ENCODE measurements at places on chromosomes 7 and 10.

DNA sequence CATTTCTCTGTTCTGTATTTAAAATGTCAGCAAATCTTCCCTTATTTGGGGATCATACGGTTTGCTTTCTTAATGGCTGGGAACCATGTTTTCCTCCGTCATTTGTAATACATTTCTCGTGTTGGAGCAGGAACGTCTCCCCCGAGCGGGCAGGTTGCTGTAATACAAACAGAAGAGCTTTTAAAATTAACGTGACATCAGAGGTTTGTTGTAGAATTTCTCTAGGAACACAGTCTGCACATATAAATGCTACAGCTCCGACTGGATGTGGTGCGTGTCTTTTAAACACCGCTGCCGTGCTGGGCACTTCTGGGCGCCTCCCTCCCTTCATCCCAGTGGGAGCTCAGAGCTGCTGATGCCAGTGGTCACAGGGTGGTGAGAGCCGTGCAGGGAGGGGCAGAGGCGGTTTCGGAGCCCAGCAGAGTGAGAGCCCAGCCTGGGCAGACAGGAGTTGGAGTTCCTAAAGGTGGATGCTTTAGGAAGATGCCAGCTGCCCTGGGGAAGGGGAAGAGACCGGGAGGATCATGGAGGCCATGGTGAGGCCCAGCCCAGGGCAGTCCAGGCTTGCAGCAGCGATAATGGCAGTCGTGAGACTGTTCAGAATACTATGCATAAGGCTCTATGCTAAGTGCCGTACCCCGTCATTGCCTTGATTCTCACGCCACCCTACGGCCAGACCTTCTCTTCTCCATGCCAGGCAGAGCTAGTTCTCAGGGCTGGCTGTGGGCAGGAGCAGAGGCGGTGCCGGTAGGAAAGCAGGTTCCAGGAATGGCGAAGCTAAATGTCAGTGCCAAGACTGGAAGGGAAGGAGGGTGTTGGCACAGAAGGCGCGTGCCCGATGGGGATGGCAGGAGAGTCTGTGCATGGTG is 96.2 kb downstream of the GLRX3 start:
- ATAC-seq, result no peak

- ATAC-seq, result no peak
Measured at GRCh38 chr7:1562116-1562515, 6.1 kb upstream of the TMEM184A start.

GRCh38 chr7:121916211-121916610 is 43.2 kb downstream of the PTPRZ1 start:
- no peak for ATAC-seq

DNA sequence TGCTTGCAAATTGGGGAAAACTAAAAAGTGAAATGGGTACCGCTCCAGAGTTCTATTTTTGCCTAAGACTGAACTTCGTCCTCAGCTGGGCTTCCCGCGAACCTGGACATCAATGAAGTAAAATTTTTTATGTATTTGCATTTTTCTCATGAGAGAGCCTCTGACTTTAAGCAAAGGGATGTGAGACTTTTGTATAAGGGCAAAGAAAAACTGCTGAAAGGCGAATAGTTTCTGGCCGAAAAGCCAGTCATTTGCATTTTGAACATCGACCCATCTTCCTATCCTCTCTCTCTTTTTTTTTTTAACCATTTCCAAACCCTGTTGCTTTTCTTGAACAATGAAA is 573 bp downstream of the PMPCB start:
- no peak for ATAC-seq

GRCh38 chr10:24307116-24307515 is 98.2 kb downstream of the KIAA1217 start:
- ATAC-seq, result no peak

DNA sequence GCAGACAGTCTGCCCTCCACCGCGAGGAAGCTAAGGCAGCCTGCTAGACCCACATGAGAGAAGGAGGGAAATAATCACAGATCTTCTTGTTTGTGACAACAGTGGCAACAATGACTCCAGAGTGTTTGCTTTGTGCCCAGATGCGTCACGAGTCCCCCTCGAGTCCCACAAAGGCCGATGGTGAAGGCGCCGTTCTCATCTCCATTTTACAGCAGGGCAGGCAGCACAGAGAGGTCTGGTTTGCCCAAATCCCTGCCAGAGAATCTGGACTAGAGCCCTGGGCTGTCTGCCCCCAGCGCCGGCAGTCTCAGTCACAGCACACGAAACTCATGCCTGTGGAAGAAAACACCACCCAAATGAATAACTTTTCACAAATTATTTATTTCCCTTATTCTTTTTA is 38.1 kb downstream of the KIAA1549 start:
- no peak for ATAC-seq

DNA sequence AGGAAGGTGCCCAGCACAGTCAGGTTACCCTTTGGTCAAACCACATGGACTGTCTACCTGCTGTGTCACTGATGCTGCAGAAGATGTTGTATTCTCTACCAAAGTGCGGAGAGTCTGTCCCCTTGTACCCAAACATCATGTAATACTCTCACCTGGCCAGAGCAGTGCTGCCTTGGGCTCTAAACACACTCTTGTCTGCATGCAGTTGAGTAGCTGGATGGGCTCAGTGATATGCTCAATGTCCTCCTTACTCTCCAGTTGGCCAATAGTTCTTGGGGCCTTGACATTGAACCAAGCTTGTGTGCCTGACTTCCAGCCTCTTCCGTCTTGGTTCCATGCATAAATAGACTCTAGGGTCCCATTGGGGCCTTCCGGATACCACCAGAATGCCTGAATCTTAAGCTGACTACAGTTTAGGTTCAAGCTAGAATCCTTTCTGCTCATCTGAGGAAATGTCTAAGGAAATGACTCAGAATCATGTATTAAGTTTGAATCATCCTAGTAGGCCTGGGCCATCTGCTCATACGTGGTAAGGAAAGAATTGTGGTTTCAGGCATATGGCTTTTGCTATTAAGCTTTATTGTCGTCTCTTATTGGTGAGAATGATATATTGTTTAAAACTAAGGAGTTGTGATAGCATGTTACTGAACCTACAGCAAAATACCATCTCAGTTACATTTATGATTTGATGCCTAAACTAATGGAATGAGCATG is 118.0 kb downstream of the OTUD1 start:
- ATAC-seq, result peak; percentile 12

DNA sequence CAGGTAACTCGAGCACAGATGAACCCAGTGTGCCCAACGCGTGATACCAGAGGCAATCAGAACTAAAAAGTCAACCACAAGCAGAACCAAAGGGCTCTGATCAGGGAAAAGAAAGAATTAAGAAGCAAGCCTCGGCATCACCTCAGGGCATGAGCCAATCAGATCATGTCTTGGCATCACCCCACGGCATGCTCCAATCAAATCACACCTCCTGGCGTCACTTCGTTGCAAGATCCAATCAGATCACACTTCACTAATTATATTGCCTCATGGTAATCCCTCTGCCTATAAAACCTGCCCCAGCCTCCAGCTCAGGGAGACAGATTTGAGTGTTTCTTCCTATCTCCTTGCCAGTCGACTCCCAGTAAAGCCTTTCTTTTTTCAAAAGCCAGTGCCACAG is 46.8 kb downstream of the TYW1B start:
- no peak for ATAC-seq

DNA sequence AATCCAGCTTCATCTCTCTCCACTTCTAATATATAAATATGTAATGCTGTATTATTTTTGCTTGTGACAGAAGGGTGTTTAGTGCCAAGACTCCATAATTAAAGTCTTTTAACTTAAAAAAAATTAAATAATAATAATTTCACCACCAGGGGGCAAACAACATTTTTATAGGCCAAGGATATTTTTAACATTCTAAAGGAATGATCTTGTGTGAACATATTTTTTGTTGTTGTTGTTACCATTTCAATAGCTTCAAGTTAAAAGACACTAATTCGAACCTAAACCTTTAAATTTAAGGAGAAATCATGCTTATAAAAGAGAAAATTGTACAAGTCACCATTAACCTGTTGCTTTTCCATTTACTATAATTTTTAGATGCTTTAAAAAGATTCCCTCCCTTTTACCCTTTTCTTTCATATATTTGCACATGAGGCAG is 7.5 kb upstream of the DNAJC1 start:
- ATAC-seq, result no peak

- ATAC-seq, result no peak
Measured at GRCh38 chr10:4701016-4701415, 125.0 kb upstream of the AKR1E2 start.

DNA sequence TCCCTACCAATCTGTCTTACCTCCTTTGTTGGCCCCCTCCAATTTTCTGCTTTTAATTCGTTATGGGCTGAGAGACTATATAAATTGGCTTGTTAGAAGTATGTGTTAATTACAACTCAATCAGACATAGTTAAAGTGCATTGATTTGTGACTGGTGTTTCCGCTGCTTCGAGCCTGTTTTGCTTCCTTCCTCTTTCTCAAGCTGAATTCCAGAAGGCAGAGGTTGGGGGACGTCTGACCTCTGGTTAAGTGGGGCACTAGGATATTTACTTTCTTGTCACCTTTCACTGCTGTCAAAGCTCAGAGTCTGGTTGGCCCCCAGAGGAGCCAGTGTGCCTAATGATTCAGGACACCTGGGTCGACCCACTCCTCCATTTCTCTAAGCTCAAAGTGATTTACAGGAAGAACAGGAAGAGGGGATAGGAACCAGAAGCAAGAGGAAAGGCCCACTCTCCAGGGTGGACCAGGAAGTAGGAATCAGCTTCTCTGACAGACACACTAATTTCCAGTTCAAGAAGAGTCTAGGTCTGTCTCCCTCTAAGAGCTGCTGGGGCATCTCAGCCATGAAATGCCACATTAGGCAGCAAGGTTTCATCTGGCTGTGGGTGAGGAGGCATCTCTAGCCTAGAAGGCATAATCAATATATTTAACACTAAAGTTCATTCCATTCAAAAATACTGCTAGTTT is 397.2 kb upstream of the NPVF start:
- no peak for ATAC-seq

DNA sequence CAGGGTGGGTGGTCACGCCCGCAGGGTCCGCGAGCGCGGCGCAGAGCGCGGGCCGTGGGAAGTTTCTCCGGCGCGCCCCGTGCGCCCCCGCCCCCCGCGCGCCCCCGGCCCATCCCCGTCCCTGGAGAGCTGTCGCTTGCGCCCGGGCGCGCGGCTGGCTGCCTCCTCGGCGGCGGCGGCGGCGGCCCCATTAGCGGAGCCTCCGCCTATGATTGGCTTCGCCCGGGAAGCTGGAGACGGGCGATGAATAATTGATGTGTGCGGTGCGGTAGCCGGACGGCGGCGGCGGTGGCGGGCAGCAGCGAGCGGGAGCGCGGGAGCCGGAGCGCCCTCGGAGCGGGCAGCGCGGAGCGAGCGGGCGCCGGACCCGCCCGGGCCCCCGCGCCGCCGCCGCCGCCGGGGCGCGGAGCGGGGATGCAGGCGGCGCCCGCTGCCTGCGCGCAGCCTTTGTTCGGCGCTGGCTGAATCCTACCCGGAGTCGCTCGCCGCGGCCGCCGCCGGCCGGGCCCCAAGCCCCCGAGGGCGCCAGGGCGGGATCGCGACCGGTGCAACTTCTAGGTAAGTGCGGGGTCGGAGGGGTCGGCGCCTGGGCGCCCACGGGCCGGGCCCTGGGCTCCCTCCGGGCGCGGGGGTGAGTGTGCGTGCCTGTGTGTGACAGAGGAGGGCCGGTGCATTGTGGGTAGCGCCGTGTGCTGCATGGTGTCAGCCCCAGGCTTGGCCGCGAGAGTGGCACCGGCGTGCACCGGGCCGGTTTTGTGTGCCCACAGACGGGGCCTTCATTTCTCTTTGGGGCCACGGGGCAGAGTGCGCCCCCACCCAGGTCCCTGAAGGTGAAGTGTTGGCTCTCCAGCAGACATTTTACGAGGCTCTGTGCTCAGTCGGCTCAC is 103.8 kb upstream of the PPIF start:
- peak; percentile 80 for ATAC-seq

- no peak for ATAC-seq
Measured at GRCh38 chr7:105227391-105227790, 161.3 kb downstream of the SRPK2 start.

- no peak for ATAC-seq
Measured at GRCh38 chr10:131089150-131089549, 222.4 kb downstream of the TCERG1L start.

DNA sequence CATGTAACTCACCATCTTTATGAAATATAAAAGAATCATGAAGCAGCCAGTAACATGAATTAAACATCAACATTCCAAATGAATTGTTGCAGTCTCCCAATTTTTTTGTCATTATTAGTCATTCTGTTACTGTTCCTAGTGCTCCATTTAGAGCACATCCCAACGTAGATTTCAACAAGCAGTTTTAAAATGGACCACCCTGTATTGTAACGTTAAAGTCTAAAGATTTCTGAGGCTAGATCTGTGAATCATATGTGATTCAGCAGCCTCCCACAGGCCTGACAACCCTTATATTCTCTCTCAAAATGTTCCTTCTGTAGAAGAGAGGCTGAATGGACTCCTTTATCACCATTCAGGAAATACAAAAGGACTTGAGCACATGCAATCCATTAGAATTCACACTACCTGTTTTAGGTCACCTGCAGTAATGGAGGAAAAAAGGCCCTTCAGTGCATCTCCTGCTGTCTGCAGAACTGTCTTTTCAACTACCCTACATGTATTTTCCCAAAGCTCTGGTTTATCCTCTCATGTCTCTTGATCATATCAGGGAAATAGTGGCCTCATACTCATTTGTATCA is 81.4 kb downstream of the CACNA2D1 start:
- no peak for ATAC-seq

DNA sequence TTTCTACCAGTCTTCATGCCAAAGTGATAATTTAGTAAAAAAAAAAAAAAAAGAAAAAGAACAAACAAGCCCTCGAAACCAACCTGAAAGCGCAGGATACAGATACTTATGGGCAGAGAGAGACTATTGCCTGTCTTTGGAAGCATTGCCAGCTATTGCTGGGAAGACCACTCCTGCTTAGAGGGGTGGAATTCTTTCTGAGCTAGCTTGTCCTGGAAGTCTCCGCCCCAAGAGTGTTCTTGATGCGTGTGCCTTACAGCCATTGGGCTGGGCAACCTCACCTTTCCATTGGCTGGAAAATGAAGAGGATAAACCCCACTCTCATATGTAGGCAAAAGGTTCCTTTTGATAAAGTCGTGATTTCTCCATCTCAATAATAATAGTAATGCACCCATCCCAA is 19.9 kb upstream of the INSYN2A start:
- ATAC-seq, result no peak

- no peak for ATAC-seq
Measured at GRCh38 chr10:46539596-46540411, 16.7 kb downstream of the GPRIN2 start.

DNA sequence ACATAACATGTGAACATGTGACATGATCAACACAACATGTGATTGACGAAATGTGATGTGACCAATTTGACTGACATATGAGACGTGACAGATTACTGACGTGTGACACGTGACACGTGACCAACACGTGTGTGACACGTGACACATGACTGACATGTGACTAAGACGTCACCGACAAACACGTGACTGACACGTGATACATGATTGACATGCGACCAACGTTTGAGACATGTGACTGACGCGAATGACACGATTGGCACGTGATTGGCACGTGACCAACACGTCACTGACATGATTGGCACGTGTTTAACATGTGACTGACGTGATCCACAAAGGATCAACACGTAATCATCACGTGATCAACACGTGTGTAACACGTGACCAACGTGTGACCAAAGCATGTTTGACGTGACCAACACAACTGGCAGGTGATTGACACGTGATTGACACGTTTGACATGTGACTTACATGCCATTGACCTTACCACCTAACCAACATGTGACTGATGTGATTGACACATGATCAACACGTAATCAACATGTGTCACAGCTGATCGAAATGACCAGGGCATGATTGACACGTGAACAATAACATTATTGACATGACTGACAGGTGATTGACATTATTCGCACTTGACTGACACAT is 23.7 kb downstream of the CRPPA start:
- no peak for ATAC-seq

All from stimulated activated memory B cell treated with anti-CD40 and anti-IgM and Interleukin-4, amounts not matched to agents 10 μg/mL and 1 μg/mL and 100 μg/mL, for 72 hours (primary cell).